ENCODE measurements at places on chromosomes 6 and 20.

- DNase-seq = no peak
Observed at GRCh38 chr6:106883808-106884262, 90.7 kb downstream of the CD24 start.

DNA sequence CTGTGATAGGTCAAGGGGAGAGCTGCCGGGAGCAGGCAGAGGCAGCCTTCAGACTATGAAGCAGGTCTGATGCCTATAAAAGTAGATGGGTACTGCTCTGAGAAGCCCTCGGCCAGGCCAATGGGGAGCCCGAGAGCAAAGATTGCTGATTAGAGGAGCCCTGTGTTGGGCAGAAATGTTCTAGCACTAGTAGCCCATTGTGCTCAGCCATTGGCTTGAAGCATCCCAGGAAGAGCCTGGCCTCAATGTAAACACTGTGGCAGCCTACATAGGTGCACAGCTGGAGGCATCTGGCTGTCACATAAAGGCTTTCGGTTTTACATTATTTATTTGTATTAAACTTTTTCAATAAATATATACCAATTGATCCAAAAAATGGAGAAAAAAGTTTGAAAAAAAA lies 67.7 kb downstream of the SNAP25 start:
- no peak for DNase-seq

DNA sequence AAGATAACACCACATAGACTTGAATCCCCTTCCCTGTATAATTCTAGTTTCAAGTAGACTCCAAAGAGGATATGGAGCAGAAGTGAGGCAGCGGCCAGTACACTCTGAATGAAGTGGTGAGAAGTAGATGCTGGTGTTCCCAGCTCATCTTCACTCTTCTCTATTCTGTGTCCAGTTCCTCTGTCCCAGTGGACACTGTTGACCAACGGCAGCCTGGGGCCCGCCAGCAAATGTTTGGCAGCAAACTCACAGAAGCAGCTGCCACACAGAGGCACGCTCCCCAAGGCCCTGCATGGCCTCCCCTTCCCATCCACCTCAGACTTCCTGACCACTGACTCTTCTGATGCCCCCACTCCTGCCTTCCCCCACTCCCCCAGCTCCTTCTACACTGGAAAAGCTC lies 358.9 kb upstream of the ID4 start:
- DNase-seq = no peak

DNA sequence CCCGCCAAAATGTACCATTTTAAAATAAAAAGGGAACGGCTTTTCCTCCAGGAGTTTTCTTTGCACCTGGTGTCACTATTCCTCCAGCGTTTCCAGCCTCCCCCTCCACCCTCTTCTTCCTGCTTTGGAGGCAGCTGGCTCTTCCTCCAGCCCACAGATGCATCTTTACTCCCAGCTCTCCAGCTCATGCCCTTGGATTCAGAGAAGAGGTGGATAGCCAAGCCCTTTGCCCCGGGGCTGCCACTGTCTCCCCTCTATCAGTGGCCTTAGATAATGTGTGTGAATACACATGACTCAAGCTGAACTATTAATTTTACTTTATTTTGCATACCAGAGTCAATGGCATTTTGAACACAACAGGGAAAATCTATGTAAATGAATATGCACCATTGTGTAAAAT lies 15.3 kb upstream of the CDH4 start:
- no peak for DNase-seq

- DNase-seq = no peak
Observed at GRCh38 chr6:169302716-169303115, 49.1 kb upstream of the THBS2 start.

DNA sequence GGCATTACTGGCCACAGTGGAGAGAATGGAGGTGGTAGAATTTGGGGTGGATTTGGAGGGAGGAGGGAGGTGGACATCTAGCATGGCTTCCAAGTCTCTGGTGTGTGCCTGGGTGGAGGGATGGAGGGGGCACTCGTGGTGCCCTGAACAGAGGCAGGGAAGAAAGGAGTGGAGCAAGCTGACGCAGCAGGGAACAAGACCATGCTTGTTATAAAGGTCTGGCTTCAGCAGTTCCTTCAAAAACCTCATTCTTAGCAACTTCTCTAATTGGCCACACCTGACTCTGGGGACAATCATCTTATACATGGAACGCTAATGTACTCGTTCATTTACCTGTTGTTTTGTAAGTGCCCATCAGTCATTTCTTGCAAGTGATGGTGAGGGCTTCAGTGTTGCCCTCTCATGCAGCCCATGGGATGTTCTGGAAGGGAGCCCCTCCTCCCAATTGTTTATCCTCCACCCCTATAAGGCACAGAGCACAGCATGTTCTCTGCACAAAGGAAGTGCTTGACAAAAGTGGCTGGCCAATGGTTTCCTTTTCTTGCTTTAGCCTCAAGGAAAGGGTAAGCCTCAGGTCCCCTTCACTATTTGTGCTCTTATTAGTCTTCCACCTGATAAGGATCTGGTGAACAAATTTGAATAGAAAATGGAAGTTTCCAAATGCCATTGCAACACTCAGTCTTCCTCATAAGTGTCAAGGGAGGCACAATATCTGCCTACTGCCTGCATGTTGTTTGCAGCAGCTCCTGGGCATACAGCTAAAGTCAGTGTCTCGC lies 39.3 kb downstream of the GFOD1 start:
- no peak for DNase-seq

- no peak for DNase-seq
Observed at GRCh38 chr6:169302255-169302654, 48.6 kb upstream of the THBS2 start.

- DNase-seq = no peak
Observed at GRCh38 chr6:157754351-157754750, 68.7 kb upstream of the SNX9 start.

GRCh38 chr20:62742550-62742949 lies 33.9 kb downstream of the NTSR1 start:
- DNase-seq = peak; percentile 37

- no peak for DNase-seq
Observed at GRCh38 chr6:73180076-73180738, 45.1 kb downstream of the KHDC1L start.

GRCh38 chr6:27892649-27893058 lies 19.5 kb downstream of the OR2B2 start:
- DNase-seq = no peak

- DNase-seq = no peak
Observed at GRCh38 chr6:132053511-132053910, 102.3 kb upstream of the CCN2 start.
